Ecto neural progenitor cell (in vitro differentiated cells): ENCODE measurements at places on chromosomes 11 and 22.

DNA sequence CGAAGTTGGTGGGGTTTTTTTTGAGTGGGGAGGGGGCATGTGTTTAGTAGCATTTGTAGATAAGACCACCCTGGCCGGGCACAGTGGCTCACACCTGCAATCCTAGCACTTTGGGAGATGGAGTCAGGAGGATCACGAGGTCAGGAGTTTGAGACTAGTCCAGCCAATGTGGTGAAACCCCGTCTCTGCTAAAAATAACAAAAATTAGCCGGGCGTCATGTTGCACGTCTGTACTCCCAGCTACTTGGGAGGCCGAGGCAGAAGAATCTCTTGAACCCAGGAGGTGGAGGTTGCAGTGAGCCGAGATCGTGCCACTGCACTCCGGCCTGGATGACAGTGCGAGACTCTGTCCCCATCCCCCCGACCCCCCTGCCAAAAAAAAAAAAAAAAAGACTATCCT, 34.6 kb downstream of the CECR2 start:
- no peak for DNase-seq

GRCh38 chr22:33883961-33884808, 36.1 kb downstream of the LARGE1 start:
- DNase-seq = no peak

GRCh38 chr11:93668171-93668570, 6.7 kb downstream of the CEP295 start:
- no peak for DNase-seq

DNA sequence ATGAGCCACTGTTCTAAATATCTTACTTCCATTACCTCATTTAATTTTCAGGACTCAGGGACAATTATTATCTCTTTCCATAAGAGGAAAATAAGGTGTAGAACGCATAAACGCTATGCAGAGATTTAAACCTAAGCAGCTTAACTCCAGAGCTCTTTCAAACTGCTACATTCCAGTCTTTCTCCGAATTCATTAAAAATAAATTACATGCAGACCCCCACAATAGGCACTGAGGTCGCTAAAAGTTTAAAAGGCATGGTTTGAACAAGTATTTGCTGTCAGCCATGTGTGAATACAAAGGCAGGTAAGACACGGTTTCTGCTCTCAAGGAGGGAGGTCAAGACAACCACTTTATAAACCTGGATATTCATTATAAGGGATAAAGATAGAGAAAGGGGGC, 983 bp downstream of the NARS2 start:
- DNase-seq = no peak

DNA sequence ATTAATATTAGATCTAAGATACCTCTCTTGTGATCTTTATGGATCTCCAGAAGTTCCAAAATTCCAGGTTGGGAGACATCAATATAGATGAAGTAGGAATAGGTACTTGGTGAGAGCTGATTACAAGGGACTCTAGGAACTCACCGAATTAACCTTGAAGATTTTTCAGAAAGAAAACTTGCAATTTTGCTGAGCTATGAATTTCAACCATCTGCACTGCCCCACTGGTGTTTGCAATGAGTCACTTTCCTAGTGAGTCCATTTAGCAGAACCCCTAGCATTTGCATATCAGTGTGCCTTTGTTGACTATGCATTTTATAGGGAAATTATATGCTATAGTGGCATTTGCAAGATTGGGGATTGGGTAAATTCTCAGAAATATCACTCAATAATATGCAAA, 122.0 kb downstream of the CTNND1 start:
- DNase-seq = no peak

DNA sequence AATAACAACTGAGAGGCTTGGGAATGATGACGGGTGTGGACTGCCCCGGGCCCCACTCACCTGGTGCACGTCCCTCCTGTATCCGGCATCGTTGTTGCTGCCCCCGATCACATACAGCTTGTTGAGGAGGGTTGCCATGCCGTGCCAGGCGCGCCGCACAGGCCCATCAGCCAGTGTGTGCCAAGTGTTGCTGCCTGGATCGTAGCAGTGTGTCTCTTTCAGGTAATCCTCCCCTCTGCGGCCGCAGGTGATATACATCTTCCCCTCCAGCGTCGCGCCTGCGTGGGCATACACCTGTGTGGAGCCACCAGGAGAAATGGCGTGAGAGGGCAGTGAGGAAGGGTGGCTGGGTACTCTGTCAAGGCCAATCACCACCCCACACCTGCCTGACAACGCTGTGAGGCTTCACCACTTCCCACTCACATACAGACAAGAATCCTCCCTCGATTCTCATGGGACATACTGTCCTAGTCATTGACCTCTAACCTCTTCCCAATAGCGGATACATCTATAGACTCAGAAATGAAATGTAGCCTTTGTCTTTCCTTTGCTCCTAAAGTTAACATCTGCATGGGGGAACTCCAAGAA, 8.9 kb upstream of the SCARF2 start:
- no peak for DNase-seq
